ENCODE measurements at places on chromosomes 4 and X. TPM values are rescaled to one million over a fixed set of nuclear protein-coding genes. Genes with fewer than 3 reads are reported as not detected.

FRAS1 gene
- 35.7 TPM for total RNA-seq

UBL4A gene
- 38.8 TPM for total RNA-seq

PRDM5 gene
- 13.0 TPM for total RNA-seq

KLHL4 gene
- total RNA-seq, result not detected

ABLIM2 gene
- not detected for total RNA-seq

GLRA2 gene
- not detected for total RNA-seq

SSX4 gene
- total RNA-seq, result not detected

AKAP4 gene
- total RNA-seq, result not detected

KCTD8 gene
- total RNA-seq, result not detected

CD38 gene
- not detected for total RNA-seq

IRS4 gene
- not detected for total RNA-seq

XAGE1A gene
- total RNA-seq, result not detected

KLB gene
- total RNA-seq, result 2.2 TPM

ZCCHC12 gene
- total RNA-seq, result 0.19 TPM

PAGE2B gene
- not detected for total RNA-seq

IL2RG gene
- total RNA-seq, result 5.1 TPM

DDX53 gene
- total RNA-seq, result not detected

ADAM29 gene
- total RNA-seq, result not detected

ADGRG4 gene
- total RNA-seq, result not detected

LARP1B gene
- 23.6 TPM for total RNA-seq

ZCCHC18 gene
- 0.95 TPM for total RNA-seq

C4orf36 gene
- 2.2 TPM for total RNA-seq

PRKG2 gene
- total RNA-seq, result 3.2 TPM

FGF13 gene
- total RNA-seq, result 7.1 TPM

GDPD2 gene
- 1.9 TPM for total RNA-seq

SLC25A31 gene
- not detected for total RNA-seq

SPIN2A gene
- 1.6 TPM for total RNA-seq

MAGEA2 gene
- not detected for total RNA-seq

ARX gene
- 0.52 TPM for total RNA-seq

UGT2B10 gene
- 0.37 TPM for total RNA-seq

F8A3 gene
- 7.5 TPM for total RNA-seq

USP26 gene
- total RNA-seq, result not detected

DCLK2 gene
- total RNA-seq, result 2.9 TPM

DGAT2L6 gene
- not detected for total RNA-seq

EDA2R gene
- not detected for total RNA-seq

MAGEB10 gene
- total RNA-seq, result not detected

UGT2B15 gene
- total RNA-seq, result 0.32 TPM

AGTR2 gene
- total RNA-seq, result not detected

FAM9B gene
- total RNA-seq, result not detected

NDNF gene
- total RNA-seq, result 3.4 TPM

STATH gene
- total RNA-seq, result not detected

GPRASP2 gene
- total RNA-seq, result 2.7 TPM

LUZP4 gene
- not detected for total RNA-seq

TASL gene
- not detected for total RNA-seq

Measured in Caco-2 (cell line).